ENCODE measurements at places on chromosomes 6 and 20.

DNA sequence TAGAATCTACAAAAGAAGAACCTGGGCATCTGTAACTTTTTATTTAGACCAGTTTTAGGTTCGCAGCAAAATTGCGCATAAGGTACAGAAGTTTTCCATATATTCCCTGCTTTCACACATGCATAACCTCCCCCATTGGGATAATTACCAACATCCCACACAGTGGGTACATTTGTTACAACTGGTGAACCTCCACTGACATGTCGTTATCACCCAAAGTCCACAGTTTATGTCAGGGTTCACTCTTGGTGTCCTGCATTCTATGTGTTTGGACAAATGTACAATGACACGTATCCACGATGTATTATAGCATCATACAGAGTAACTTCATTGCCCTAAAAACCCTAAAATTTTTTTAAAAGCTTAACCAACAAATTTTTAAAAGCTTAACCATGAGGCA, 109.7 kb downstream of the SMLR1 start:
- DNase-seq = no peak

DNA sequence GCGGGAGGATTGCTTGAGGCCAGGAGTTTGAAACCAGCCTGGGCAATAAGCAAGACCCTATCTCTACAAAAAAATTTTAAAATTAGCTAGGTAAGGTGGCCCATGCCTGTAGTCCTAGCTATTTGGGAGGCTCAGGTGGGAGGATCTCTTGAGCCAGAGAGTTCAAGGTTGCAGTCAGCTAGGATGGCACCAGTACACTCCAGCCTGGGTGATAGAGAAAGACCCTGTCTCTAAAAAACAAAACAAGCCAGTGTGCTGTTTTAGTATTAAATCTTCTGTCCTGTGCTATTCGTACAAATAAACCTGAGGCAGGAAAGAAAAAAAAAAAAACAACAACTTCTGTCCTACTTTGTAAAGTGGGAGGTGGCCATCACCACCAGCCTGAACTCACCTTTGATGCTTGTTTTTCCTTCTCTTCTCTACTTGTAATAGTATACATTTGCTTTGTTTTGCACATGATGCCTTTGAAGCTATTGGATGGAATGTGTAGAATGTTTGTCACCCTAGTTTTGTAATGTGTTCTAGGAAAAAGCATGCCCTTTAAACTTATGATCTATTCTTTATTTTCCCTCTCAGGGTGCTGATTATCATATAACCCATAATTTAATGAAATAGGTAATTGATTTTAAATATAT, 102.5 kb downstream of the CRYBG1 start:
- no peak for DNase-seq

- DNase-seq = no peak
Measured at GRCh38 chr20:7935027-7935551, 5.2 kb downstream of the HAO1 start.

DNA sequence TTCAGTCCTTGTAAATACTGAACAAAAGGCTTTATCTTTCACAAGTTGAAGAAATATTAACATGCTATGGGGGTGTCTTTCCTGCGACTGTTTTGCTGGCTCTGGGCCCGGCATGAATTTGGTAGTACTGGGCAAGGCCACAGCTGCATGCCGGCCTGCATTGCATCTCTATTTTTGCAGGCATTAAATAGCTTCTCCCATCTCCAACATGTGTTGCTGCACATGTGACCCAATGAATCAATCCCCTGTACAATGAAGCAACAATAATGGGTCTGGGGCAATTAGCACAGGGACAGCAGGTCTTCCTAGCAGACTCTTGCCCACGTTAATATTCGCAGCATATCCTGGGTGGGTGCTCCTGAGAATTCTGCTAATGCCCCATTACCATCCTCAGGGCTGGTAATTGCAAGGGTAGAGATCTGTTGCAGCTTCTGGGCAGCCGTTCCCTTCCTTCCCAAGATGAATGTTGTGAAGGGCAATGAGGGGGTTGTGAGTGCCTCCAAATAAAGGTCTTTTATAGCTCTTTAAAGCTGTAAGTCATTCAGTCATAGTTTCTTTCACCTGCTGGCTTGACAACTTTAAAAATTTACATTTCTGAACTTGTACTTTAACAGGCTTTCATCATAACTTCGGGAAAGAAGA, 24.3 kb upstream of the CDYL start:
- DNase-seq = no peak

- no peak for DNase-seq
Measured at GRCh38 chr6:1773700-1774099, 164.0 kb downstream of the FOXC1 start.

DNA sequence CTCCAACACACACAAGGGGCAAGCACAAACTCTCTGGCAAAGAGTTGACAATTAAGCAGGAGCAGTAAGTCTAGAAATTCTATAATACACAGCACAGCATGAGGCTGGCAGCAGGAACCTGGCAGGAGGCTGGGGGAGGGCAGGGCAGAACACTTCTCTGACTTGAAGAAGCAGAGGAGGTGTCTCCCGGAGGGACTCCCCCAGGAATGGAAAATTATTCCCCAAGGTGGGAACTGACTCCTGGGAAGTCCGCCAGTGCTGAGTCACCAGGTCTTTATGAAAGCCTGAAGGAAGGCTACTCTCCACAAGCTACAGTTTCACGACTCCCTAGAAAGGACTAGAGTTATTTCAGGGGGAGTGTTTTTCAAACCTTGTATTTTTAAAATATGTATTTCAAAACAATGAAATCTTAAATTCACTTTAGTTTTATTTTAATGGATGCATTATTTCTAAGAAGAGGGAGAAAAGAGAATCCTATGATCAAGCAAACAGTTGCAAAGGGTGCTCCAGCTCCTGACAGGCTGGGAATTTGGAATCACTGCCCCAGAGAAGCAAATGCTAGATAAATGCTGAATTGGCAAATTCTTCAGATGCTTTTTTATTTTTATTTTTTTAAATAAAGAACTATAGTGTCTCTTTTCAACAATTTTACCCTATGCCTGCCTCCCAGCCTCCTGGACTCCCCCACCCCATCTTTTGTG, 192.8 kb downstream of the LY86 start:
- no peak for DNase-seq

DNA sequence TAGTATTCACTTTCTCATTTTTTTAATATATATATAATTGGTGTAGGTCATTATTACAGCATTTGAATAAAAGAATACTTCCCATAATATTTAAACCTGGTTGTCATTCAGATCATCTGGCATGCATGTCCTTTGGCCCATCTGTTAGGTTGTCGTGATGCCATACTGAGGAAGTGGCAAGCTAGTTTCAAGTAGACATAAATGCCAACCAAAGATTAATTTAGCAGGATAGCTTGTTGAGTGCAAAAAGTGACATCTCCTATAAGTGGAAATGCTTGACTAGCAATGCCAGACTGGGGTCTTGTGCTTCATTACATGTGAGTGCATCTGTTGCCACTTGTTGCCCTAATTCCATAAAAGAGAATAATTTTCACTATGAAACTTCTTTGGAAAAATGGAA, 1044.7 kb downstream of the GRIK2 start:
- DNase-seq = no peak

GRCh38 chr6:36501686-36502085, 45.6 kb downstream of the STK38 start:
- DNase-seq = no peak
